ENCODE measurements at places on chromosomes 5 and 9.
A peak's percentile ranks its signal among the peaks of the same experiment; 100 is the strongest.

- no peak for DNase-seq
Measured at GRCh38 chr9:4182831-4183230, 117.0 kb downstream of the GLIS3 start.

GRCh38 chr5:158056130-158056825 lies 197.3 kb upstream of the CLINT1 start:
- no peak for DNase-seq

DNA sequence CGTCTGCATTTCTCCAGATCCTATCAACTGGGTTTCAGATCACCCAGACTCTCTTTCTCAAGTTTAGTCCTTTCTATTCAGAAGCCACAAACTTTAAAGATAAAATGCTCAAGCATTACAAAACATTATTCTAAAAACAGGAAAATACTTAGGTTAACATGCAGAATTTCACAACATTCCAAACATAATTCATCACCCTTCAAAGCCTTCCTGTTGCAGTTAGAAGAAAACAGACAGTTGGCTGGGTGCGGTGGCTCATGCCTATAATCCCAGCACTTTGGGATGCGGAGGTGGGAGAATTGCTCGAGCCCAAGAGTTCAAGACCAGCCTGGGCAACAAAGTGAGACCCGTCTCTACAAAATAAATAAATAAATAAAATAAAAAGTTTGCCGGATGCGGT lies 7.7 kb upstream of the OCLN start:
- no peak for DNase-seq

GRCh38 chr9:95985440-95986055 lies 110.1 kb downstream of the ERCC6L2 start:
- no peak for DNase-seq

DNA sequence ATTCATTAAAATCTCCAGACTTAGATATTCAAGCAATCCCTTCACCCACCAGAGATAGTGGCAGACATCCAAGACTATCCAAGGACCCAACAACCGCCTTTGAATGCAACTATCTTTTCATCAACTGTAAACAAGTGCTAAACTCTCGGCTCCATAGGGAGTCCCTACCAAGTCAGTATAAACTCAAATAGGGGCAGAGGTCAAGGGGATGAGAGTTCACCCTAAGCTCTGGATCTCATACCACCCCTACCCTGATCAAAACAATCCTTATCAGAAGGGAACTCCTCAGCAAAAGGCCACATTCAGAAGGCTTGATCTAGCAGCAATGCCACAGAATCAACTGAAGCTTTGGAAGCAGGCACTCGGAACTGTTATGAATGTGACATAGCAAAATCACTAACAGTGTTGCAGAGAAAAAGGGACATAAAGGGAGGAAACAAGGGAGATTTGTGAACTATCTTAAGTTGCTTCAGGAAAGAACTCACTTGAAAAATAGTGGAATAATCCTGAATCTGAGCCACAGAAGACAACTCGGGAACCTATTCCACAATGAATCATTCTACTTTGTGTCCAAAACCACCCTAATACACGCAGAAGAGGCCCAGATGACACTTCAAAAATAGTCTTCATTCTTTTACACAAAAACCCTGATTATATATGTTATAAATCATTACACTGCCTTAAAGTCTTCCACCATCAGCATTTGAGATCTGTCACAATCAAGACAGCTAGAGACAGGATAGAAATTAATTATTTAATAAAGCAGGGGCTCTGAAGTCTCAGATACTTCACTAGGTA lies 49.8 kb downstream of the NR6A1 start:
- no peak for DNase-seq

DNA sequence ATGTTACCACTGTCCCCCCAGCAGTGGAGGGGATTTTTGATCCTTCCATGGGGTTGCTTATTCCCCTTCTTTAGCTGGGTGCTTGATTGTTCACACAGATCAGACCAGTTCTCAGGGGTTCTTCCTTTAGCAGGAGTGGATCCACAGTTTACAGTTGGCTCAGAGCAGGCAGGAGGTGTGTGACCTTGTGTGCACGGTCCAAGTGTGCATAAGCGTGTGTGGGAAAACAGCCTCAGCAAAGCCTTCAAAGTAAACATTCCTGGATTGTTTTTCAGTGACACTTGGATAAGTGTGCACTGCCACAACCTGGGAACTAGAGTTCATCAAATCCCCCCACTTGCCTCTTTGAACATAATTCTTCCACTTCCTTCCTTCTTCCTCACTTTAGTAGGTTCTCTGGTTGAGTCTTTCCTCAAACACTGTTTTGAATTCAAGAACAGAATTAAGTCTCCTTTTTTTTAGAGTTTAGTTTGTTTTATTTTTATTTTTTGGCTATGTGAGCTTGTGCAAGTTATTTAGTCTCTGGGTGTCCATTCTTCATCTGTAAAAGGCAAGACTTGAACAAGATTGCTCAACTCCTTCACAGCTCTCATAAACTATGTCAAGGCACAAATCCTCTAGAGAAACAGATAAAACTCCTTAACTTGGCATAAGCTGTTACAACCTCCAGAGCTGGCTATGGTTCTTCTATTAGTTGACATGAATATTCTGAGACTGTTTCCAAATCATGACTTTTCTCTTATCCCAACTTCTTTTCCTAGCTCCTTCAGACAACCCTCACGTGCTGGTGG lies 78.0 kb downstream of the OSMR start:
- no peak for DNase-seq

DNA sequence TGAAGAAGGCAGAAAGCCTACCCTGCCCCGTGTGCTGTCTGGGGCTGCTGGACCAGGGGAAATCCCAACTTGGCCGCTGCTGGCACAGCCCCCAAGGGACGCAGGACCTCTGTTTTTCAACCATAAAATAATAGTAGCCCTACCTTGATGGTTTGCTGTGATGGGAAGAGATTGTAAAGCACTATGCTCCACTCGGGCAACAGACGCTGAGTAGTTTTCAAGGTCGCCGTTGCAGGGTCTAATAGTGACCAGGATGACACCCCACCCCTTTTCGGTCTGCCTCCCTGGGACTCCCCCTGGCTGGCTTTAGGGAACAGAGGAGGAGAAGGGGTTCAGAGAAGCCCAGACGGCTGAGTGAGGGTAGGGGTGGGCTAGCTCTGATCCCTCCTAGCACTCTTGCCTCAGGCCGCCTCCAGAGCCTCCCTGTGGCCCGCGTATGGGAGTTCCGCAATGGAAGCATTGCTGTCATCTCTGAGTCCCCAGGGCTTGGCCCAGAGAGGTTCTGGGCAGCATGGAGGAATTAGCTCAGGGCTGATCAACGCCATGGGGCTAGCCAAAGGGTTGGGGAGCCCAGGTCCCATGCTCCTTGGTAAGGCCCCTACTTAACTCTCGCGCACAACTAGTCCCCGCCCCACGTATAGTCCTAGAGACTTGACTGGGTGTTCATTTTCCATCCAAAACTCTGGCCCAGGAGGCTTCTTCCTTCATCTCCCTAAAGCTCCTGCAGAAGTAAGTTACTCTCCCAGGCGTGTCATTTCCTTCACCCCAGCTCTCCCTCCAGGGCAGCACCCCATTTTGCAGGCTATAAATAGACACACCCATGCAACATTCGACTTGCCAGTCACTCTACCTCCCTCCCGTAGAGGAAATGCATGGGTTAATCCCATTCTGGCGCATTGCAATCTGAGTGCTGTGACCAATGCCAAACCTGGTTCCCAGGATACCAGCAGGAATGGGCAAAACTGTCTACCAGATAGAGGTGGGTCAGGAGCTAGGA lies 1.1 kb upstream of the IRF1 start:
- DNase-seq = no peak

GRCh38 chr5:53542926-53543325 lies 17.5 kb upstream of the NDUFS4 start:
- DNase-seq = no peak

DNA sequence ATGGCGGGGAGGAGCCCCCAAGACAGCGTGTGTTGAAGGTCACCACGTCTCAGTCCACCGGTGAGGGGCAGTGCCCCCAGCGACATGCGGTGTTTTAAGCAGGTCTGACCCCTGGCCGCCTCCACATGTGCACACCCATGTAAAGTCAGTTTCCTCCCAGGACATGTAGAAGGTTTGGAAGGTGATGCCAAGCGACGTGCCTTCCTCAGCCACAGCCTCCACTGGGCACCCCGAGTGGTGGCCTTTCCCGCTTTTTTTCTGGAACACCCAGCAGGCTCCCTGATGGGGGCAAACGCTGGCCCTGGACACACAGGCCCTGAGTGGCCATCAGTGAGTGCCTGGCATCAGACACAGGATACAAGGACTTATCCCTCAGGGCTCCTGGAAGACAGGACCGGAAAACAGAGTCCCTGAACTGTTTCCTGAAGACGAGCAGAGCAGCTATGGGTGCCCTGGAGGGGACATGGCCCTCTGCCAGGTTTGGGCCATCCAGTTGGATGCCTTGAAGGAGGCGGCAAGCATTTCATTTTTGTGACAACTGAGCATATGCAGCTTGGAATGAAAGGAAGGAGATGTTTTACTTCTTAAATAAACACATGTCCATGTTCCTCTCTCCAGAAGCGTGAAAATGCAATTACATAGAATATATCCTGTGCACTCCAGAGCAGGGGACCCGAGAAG lies 275.8 kb upstream of the IRX2 start:
- DNase-seq = no peak

DNA sequence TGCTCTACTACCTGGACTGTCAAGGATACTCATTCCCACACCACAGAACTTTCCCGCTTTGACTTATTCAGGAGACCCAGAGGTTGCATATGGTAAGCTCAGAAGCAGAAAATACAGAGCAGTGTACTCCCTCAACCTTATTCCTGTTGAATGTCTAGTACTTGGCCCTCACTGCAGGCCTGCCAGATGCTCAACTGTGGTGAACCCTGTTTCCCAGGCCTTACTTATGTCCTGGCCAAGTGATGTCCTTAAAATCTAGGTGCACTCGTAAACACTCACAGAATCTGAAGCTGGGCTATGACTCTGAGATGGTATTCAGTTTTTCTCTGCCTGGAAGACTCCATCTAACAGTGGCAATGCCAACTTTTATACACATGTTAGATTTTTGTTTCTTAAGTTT lies 21.0 kb downstream of the DIAPH1 start:
- no peak for DNase-seq

DNA sequence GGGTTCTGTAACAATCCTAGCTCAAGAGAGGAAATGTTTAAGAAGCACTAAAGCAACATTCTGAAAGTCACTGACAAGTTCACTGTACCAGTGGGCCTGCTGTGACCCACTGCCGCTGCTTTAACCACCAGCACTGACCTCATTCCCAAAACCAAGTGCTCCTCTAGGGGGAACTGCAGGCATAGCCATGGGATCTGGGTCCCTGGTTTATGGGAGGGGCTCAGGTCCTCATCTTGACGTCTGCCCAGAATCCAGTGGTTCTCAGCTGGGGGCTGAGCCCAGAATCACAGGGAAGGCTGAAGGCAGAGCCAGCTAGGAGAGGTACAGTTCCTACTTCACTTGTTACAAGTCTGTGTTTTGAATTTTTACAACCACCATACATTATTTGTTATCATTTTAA lies 36.1 kb upstream of the SLC2A8 start:
- DNase-seq = no peak

DNA sequence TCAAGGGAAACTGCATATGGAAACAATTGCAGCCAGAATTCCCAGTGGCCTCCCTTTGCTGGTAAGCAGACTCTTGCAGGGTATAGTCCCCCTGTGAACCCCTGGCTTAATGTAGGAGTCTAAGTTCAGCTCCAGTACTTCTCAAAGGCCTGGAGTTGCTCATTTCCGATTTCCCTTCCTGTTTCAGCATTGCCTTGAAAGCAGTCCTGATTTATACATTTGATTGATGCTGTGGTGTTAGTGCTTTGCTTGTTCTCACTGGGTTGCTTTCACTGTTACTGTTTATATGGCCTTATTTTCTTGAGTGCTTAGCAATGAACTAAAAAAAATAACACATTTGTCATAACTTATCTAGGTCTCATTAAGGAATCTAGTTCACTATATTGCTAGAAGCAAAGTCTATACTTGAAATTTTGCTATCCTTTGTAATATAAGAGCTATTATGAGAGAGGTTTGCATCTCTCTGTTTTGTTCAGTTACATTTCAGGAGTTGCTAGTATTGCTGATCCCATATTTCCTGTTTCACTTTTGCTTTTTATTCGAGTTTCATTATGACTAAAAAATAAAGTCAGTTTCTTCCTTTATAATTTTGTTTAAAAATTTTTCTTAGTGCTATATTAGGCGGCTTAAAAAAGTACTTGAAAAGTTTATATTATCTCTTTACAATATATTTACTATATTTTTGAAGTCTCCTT lies 122.4 kb upstream of the NMUR2 start:
- DNase-seq = no peak

GRCh38 chr9:127396808-127397645 lies at the start of gene SLC2A8:
TSS of gene SLC2A8 (plus strand) at chr9:127397169. CDS start at chr9:127397231, 62 bp downstream.
- DNase-seq = peak; percentile 62

DNA sequence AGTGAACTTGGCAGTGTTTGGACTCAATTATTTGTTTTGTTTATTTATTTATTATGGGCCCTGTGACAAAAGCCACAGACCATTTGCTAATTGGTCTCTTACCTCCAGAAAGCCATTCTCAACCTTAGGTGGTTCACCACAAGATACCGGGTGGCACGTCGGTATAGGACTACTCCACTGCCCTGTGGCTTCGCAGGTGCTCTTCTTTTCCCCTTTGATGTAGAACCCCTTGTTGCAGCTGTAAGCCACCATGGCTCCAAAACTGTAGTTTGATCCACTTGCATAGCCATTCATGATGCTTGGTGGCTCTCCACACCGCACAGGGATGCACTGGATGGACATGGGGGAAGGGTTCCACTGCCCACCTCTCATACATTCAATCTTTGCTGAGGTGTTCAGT lies 73.3 kb upstream of the TXNDC8 start:
- no peak for DNase-seq

- no peak for DNase-seq
Measured at GRCh38 chr5:104635227-104635626, 1072.6 kb upstream of the NUDT12 start.

- DNase-seq = no peak
Measured at GRCh38 chr5:176371621-176372539, 6.6 kb downstream of the ARL10 start.

DNA sequence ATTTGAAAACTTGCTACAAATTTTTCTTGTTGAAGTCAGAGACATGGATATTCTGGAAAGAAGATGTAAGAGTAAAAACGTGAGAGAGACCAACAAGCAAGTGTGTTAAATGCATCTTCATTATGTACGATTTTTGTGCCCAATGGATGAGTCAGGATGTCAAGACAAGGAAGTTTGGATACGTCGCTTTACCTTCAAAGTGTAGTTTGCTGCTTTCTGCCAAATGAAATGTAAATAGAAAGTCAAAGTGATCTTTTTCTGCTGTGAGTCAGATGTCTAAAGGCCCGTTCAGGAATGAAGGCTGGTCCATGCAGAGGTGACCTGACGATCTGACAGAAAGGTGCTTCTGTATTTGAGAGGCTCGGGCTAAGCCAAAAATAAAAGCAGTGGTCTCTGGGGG lies 273.1 kb upstream of the PIK3R1 start:
- DNase-seq = no peak
